Astrocyte (in vitro differentiated cells and primary cell): ENCODE measurements at places on chromosomes 4 and X.
A peak's percentile ranks its signal among the peaks of the same experiment; 100 is the strongest.

- no peak for DNase-seq
Measured at GRCh38 chr4:8838296-8838960, 33.2 kb downstream of the HMX1 start.

DNA sequence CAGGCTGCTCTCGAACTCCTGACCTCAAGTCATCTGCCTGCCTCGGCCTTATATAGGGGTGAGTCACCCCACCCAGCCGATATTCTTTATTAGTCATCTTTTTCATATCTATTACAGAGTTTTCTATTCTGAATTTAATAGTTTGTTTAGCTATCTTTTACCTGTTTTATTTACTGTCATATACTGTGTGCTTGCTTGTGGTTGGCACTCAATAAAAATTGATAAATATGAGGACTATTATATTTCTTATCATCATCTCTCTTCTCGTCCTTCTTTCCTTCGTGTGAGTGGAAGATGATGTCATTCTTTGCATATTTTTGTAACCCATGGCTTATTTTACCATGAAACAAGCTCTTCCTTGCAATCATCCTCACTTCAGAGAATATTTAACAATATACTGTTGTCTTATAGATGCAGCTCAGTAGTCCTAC lies 265.5 kb downstream of the ARHGAP24 start:
- DNase-seq: peak; percentile 21

DNA sequence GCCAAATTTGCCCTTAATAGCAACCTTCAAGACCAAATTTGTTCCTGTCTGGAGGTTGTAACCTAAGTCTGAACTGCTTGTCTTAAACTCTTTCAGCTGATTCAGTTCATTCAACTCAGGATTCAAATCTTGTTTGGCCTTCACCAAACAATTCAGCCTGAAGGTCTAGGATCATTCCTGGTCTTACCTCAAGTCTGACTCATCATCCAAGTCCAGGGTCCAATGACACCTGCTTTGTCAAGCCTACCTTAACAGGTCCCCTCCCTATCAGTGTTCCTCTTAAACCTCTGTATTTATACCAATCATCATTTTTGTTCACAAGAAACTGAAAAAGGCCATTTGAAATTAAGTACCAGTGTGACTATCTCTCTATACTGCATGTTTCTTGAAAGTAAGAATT lies 237.8 kb downstream of the PPP1R2C start:
- DNase-seq: no peak

- peak; percentile 1 for DNase-seq
Measured at GRCh38 chrX:145735036-145735435, 82.6 kb upstream of the SLITRK2 start.

DNA sequence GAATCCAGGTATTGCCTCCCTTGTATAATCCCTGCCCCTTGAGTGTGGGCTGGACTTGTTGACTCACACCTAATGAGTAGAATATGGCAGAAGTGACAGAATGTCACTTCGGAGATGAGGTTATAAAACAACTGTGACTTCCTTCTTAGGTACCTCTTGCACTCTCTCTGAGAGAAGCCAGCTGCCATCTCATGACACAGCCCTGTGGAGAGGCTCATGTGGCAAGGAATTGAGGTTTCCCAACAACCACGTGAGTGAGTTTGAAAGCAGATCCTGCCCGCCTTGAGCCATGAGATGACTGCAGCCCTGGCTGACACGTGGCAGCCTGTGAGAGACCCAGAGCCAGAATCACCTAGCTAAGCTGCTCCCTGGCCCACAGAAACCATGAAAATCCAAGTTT lies 13.5 kb downstream of the ASB11 start:
- DNase-seq: no peak

GRCh38 chr4:119490335-119490734 lies 138.3 kb downstream of the PDE5A start:
- DNase-seq: no peak

- DNase-seq: no peak
Measured at GRCh38 chr4:82754513-82755165, 44.0 kb downstream of the SCD5 start.
